ENCODE measurements at places on chromosomes 13 and 19. TPM values are rescaled to one million over a fixed set of nuclear protein-coding genes. Genes with fewer than 3 reads are reported as not detected.

GRCh38 chr19:46209472-46209871 is 20.1 kb upstream of the IGFL1 start:
- peaks cover 6% of the 10 kb centered on the region for H3K4me1 ChIP-seq
- H3K27ac ChIP-seq = no peak overlapping the region
- H3K36me3 ChIP-seq = no peaks in the 10 kb centered on the region
- H3K4me3 ChIP-seq = no peak overlapping the region
- no peak for DNase-seq
- no peaks in the 10 kb centered on the region for H3K27me3 ChIP-seq

The KCNK6 gene
- 5.4 TPM for total RNA-seq

GRCh38 chr19:30733826-30734550 is 361.8 kb downstream of the ZNF536 start:
- no peaks in the 10 kb centered on the region for H3K27me3 ChIP-seq
- H3K27ac ChIP-seq = no peak overlapping the region
- H3K4me3 ChIP-seq = no peak overlapping the region
- no peak for DNase-seq
- no peaks in the 10 kb centered on the region for H3K36me3 ChIP-seq

The ZNF726 gene
- 0.11 TPM for total RNA-seq

- DNase-seq = no peak
- 0 out of 2 replicates have a peak, but pooled peaks cover 2% of the 10 kb centered on the region for H3K4me1 ChIP-seq
Observed at GRCh38 chr13:51000571-51001260, 91.1 kb downstream of the RNASEH2B start.

- no peak overlapping the region for H3K27ac ChIP-seq
- H3K4me1 ChIP-seq = no peaks in the 10 kb centered on the region
- no peak for DNase-seq
- no peaks in the 10 kb centered on the region for H3K27me3 ChIP-seq
- H3K36me3 ChIP-seq = peaks cover 6% of the 10 kb centered on the region
- no peak overlapping the region for H3K4me3 ChIP-seq
Observed at GRCh38 chr19:27828829-27829228, 1384.1 kb downstream of the UQCRFS1 start.

The ITGBL1 gene
- total RNA-seq = 0.04 TPM

The KLK15 gene
- not detected for total RNA-seq

The GRIN2D gene
- total RNA-seq = 6.2 TPM

- H3K27me3 ChIP-seq = no peaks in the 10 kb centered on the region
- no peak overlapping the region for H3K27ac ChIP-seq
- no peaks in the 10 kb centered on the region for H3K4me1 ChIP-seq
- DNase-seq = no peak
Observed at GRCh38 chr13:110507678-110508381, 53.7 kb downstream of the RAB20 start.

GRCh38 chr13:100387416-100387815 is 201.2 kb downstream of the GGACT start:
- peaks cover 10% of the 10 kb centered on the region for H3K36me3 ChIP-seq
- H3K27ac ChIP-seq = no peak overlapping the region
- H3K4me3 ChIP-seq = no peak overlapping the region
- H3K27me3 ChIP-seq = no peaks in the 10 kb centered on the region

DNA sequence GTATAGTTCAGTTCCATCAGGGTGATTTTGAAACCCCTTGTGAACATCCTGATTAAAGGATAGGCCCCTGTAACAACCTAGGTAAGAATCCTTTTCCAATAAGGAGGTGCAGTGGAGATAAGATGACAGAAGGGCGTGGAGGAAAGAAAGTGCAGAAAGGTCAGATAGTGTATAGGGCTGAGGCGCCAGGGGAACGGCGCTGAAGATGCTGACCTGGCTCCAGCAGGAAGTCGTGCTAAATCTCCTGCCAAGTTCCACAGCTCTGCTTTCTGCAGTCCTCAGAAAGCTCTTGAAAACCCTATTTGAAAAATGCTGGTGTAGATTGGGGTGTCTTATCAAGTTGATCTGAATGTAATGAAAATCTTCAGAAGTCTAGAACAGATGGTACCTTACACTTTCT is 221.7 kb downstream of the COG6 start:
- no peak overlapping the region for H3K27ac ChIP-seq
- DNase-seq = no peak

DNA sequence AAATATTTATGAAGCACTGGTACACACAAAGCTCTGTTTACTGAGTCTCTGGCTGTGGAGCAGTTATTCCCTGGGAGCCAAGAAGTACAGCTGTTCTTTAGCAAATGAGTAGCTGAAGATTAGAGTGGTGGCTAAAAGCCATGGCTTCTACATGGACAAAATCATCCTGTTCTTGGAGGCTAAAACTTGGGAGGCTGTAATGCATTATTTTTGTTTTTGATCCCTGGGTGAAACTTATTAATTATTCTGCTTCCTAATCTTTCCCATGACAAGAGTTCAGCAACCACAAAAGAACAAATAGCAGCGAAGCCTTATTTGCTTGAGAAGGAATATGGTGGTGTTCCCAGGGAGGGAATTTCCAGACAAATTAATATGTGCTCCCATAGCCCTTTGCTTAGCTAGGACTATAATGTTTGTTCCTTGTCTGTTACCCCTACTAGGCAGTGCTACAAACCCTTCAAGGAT is 109.5 kb downstream of the DCT start:
- no peaks in the 10 kb centered on the region for H3K4me1 ChIP-seq
- H3K27me3 ChIP-seq = no peaks in the 10 kb centered on the region
- H3K27ac ChIP-seq = no peak overlapping the region
- DNase-seq = no peak

The RFPL4A gene
- total RNA-seq = not detected

Measured in H9 (cell line).